ENCODE measurements at places on chromosomes 11 and 22.

DNA sequence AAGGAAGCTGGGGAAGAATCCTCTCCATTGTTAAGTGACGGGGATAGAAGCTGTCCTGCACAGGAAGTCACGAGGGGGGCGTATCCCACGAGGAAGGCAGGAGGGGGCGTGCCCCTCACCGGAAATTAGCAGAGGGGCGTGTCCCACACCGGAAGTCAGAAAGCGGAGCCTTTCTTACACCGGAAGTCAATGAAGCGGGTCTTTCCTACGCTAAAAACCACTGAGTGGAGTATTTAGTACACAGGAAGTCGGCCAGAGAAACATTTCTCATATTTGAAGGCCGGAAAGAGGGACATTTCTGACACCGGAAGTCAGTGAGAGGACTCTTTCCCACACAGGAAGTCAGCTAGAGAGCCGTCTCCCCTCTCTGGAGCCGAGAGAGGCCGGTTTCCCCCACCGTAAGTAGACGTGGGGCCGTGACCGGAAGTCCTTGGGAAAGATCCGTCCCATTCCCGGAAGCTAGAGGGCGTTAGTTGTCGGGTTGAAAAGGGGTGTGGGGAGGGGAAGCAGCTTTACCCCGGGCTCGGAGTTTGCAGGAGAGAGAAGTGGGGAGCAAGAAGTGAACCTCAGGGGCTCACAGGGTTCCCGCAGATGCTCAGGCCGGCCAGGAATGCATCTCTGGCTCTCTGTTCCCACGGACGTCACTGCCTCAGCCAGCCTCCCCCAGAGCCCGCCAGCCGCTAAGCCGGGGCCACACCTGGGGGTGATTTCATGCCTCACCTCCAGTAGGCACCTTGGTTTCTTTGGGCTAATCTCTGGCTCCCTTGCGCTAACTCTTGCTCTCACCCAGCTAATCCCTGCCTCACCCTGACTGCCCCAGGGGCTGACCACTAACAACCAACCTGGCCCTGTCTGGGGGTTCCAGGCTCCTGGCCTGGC, 15.4 kb downstream of the MIAT start:
- peak; percentile 89 for DNase-seq

- no peak for DNase-seq
These were observed 9.6 kb upstream of the CDON start for GRCh38 chr11:126072141-126072741.

- DNase-seq = no peak
These were observed 11.1 kb upstream of the PAMR1 start for GRCh38 chr11:35536470-35536869.

GRCh38 chr11:77677138-77677537, 39.5 kb upstream of the CLNS1A start:
- DNase-seq = no peak

GRCh38 chr11:36365907-36366306, 69.8 kb downstream of the PRR5L start:
- no peak for DNase-seq

- no peak for DNase-seq
These were observed 65.8 kb downstream of the APIP start for GRCh38 chr11:34850334-34850733.

DNA sequence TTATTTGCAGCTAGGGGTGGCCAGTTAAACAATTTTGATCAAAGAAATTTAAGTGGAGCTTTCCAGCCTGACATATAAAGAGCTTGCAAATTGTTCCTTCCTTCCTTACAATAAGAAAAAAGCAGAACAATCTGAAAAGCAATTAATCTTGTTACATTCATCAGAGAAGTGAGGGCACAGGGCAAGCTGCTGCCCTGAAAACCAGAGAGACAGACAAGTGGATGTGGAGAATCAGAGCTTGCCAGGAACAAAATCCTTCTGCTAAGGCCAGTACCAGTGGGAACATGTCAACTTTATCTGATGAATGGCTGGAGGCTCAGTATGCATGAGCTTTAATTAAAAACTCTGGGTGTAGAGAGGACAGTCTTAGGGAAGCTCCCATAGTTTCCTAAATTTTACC, 8.8 kb downstream of the CCDC179 start:
- no peak for DNase-seq

- DNase-seq = no peak
These were observed 134.6 kb upstream of the RCN1 start for GRCh38 chr11:31956310-31956709.

- no peak for DNase-seq
These were observed 342.1 kb upstream of the SYN3 start for GRCh38 chr22:33400061-33400840.

GRCh38 chr11:103281301-103281700, 172.1 kb downstream of the DYNC2H1 start:
- DNase-seq = no peak

GRCh38 chr11:62472063-62472884, 53.4 kb downstream of the SCGB1A1 start:
- no peak for DNase-seq

DNA sequence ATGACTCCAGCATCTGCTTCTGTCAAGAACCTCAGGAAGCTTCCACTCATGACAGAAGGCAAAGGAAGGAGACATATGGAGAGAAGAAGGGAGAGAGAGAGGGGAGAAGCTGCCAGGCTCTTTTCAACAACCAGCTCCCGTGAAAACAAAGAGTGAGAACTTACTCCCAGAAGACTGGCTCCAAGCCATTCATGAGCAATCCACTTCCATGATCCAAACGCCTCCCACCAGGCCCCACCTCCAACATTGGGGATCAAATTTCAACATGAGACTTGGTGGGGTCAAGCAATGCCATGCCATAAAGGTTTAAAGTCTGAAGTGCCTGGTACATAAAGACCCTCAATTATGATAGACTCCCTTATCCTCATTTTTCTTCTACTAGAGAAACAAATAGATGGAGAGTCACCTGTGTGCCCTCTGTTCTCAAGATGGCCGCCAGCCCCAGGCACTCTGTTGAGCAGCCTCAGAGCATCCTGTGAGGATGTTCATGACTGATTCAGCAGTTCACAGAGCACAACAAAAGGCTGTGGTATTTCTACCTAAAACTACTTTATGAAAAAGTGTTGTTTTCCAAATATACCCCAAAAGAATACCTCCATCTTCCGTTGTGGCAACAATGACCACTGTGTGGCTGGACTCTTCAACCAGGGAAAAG, 69.0 kb upstream of the CRTAM start:
- DNase-seq = no peak

- no peak for DNase-seq
These were observed 83.9 kb downstream of the PTPRJ start for GRCh38 chr11:48064306-48064705.

- DNase-seq = peak; percentile 9
These were observed 28.9 kb downstream of the CLMP start for GRCh38 chr11:123166071-123166559.

DNA sequence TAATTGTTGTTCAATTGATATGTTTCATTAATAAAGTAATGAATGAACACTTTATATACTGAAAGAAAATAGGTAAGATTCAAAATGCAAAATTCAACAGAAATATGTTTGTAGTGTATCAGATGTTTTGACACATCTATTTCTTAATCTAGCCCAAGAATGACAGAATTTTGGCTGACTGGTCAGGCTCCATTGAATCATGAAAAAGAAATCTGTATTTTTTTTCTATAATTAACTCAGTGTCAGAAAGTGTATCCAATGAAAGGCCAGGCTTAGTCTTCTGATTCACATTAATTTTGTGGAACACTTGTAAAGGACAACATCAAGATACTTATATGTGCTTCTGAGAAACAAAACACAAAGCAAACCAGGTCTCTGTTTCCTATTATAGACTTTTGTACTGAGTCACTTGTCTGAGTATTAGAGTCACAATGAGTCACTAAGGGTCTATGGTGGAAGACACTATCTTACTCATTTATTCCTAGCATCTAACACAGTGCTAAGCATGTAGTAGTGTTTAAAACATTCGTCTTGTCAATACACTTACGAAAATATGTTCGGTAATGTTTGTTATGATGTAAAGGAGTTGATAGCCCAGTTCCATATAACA, 297.7 kb upstream of the CCDC90B start:
- DNase-seq = no peak

- DNase-seq = peak; percentile 54
These were observed 9.0 kb downstream of the FAM118A start for GRCh38 chr22:45318558-45319323.

- no peak for DNase-seq
These were observed 1.3 kb upstream of the INSC start for GRCh38 chr11:15113381-15113780.

- no peak for DNase-seq
These were observed 366.2 kb upstream of the CCDC179 start for GRCh38 chr11:23226331-23227077.

DNA sequence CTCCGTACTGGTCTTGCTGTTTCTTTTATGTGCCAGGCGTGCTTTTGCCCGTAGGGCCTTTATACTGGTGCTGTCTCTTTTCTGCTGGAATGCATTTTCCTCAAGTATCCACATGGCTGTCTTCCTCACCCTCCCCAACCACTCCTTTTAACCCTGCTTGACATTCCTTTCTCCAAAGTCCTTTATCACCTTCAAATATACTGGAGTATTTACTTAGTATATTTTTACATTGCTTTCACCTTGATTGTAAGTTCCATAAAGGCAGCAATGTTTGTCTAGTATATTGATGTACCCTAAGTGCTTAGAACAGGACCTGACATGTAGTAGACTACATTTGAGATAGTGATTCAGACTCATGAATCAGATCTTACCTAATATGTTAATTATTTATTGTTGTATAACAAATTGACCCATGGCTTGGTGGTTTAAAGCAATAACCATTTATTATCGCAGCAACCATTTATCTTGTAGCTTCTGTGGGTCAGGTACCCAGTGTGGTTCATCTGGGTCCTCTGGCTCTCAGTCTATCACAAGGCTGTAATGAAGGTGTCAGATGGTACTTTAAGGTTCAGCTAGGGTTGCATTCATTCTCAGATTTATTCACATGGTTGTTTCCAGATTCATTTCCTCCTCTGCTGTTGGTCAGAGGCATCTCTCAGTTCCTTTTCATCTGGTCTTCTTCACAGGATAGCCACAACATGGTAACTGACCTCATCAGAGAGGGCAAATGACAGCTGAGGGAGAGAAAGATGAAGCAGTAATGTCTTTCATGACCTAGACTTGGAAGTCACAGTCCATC, 34.2 kb downstream of the DDX10 start:
- DNase-seq = no peak

GRCh38 chr22:26485806-26486390, 2.2 kb downstream of the SRRD start:
- no peak for DNase-seq

- DNase-seq = no peak
These were observed 18.2 kb upstream of the MOB2 start for GRCh38 chr11:1504581-1505290.

DNA sequence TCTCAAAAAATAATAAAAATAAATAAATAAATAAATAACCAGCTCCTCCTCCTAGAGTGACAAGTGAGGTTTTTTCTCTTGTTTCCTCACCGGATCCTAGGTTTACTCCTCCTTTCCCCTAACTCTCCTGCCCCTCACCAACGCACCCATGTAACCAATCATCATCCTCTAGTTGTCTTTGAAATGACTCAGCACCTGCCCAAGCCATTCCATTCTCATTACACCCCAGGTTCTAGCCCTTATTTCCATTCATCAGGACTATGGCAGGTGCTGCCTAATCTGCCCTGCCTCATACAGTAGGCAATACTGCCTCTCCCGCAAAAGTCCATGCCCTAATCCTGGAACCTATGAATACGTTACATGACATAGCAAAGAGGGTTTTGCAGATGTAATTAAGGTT, 60.4 kb downstream of the BUD13 start:
- DNase-seq = no peak

DNA sequence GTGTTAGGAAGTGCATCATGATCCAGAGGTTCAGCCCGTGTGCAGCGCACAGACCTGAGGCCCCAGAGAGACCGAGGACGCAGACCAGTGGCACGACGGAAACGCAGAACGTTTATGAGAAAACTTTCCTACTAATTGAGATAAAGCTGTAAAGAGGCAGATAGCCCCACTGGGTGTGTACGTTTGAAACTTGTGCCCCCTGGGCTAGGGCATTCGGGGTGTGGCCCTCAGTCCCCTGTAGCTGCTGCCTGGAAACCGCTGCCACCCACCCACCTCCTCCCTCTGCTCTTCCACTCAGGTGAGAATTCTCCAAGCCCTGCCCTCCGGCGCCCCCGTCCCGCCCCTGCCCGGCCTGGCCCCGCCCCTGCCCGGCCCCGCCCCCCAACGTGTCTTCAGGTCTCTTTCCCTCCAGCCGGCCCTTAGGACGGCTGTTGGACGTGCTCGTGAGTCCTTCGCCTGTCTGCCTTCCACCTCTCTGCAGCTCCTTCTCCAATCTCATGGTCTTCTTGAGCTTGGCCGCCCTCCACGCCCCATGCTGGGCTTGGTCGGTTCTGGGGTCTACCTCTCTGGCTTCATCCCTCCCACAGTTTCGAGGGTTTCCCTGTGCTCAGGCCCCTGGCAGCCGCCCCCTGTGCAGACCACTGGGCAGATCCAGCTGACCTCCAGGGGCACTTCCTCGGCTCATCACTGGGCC, 12.1 kb downstream of the MAPK8IP2 start:
- no peak for DNase-seq

GRCh38 chr11:130168105-130168504, 8.5 kb downstream of the ST14 start:
- no peak for DNase-seq

GRCh38 chr11:32420937-32421901, 14.1 kb downstream of the WT1 start:
- DNase-seq = peak; percentile 36

GRCh38 chr11:78708388-78708787, 133.7 kb upstream of the NARS2 start:
- DNase-seq = no peak

DNA sequence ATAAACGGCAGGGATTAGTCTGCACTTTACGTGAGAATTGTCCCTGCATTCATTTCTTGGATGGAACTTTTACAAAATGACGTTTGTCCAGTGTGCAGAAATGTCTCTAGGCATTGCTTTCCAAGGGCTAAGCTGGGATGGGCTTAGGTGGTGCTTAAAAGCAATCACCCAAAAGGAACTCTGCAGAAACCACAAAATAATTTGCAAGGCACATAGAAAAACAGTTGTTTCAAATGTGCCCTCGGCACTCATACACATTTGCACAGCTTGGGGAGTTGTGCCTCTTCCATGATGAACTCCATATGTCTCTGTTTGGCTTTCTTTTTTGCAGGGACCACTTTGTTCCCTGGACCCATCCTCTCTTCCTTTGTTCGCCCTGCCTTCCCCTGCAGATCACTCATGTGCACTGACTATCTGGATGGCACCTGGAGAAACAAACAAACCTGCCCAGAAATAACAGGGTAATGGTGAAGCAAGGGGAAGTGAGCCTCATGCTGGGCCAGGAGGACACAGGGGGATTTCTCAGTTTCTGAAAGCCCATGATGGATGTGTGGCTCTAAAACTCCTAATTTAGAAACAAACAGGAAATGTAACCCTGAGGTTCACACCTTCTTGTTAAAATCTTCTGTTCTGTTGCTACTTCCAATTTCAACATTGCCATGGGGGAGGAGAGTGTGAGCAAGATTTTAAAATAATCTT, 150.2 kb downstream of the SNX19 start:
- no peak for DNase-seq

DNA sequence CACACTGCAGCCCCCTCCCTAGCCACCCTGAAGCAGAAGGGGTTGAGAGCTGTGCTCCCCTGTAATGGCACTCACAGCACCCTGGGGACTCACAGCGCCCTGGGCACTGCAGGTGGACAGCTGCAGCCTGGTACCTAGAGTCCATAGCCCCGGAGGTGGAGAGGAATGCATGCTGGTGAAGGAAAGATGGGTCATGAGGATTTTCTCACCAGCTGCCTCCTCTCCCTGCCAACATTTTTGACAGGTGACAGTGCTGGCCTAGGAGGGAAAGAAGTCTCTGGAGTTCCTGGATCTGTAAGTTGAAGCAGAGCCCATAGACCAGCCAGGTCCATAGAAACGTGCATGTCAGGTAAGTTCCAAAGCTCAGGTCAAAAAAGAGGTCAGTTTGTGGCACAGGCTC, 330.5 kb downstream of the TENM4 start:
- DNase-seq = no peak
